Activated naive CD8-positive, alpha-beta T cell treated with anti-CD3 and anti-CD28 coated beads for 36 hours (primary cell): ENCODE measurements at places on chromosomes 7 and 10.
A peak's percentile ranks its signal among the peaks of the same experiment; 100 is the strongest.

- H3K27me3 ChIP-seq = no peaks in the 10 kb centered on the region
- H3K27ac ChIP-seq = no peak overlapping the region
- no peak for DNase-seq
- H3K4me1 ChIP-seq = peaks cover 3% of the 10 kb centered on the region
Measured at GRCh38 chr7:7911369-7912123, 57.0 kb upstream of the GLCCI1 start.

DNA sequence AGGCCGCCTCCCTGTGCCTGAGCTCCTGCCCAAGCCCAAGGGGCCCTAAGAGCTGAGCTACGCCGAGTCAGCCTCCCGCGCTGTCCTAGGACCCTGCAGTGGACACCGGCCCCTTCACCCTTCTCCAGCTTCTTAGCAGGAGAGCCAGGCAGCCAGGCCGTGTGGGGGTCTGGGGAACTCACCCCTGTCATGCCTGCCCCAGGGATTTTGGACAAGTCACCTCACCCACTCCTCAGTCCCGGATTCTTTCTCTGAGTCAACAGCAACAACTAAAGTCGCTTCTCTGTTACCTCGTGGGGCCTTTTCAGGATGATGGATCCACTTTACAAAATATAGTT is 79.3 kb downstream of the MKI67 start:
- peaks cover 31% of the 10 kb centered on the region for H3K4me1 ChIP-seq
- no peak for DNase-seq
- peak overlapping the region; percentile 90 for H3K27ac ChIP-seq
- peak overlapping the region; percentile 89 for H3K4me3 ChIP-seq

GRCh38 chr10:132867801-132868644 is 74.3 kb downstream of the CFAP46 start:
- H3K4me3 ChIP-seq = no peak overlapping the region
- H3K27me3 ChIP-seq = peaks cover 21% of the 10 kb centered on the region
- peaks cover 11% of the 10 kb centered on the region for H3K4me1 ChIP-seq

- H3K27me3 ChIP-seq = no peaks in the 10 kb centered on the region
- DNase-seq = no peak
- H3K4me1 ChIP-seq = peaks cover 19% of the 10 kb centered on the region
- H3K4me3 ChIP-seq = no peak overlapping the region
- H3K36me3 ChIP-seq = no peaks in the 10 kb centered on the region
Measured at GRCh38 chr10:110765513-110766319, 106.0 kb upstream of the PDCD4 start.

DNA sequence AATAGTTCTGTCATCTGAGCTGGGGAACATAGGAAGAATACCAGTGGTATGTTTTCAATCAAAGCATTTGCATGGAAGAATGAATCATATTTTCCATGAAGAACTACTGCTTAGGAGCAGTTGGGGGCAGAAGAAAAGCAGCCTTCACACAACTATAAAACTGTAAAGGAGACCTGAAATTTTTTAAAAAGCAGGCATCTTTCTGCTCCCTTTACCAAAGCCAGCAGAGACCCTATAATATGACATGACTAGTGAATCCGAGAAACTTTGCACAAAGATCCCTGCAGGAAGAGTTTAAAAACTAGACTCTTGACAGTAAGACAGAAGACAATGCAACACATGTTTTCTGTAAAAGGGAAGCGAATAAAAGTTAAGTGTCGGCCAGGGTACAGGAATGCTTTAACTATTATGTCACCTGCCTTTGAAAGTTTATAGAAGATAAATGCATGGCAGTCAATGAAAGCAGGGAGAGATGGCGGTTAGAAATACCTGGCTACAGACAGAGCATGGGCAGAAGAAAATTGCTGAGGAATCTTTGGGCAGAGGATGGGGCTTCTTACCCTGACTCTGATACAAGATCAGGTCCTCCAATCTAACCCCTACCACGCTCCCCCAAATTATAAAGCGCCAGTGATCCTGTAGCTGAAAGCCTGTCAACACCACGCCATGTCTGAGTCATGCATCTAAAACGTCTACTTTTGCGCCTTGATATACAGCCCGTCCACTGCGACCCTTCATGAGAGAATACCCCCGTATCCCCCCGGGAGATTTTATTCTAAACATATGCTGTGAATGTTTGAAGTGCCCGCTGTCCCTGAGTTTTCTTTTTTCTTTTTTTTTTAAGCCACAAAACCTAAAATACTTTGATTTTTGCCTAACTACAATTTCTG is 93.1 kb downstream of the GLI3 start:
- H3K36me3 ChIP-seq = no peaks in the 10 kb centered on the region
- H3K27ac ChIP-seq = no peak overlapping the region
- H3K4me1 ChIP-seq = no peaks in the 10 kb centered on the region
- DNase-seq = no peak

- H3K36me3 ChIP-seq = no peaks in the 10 kb centered on the region
- H3K27me3 ChIP-seq = peaks cover 64% of the 10 kb centered on the region
- H3K27ac ChIP-seq = no peak overlapping the region
- no peak overlapping the region for H3K4me3 ChIP-seq
- peaks cover 10% of the 10 kb centered on the region for H3K4me1 ChIP-seq
Measured at GRCh38 chr10:101566333-101567164, 21.5 kb downstream of the POLL start.

GRCh38 chr10:104339469-104340110 is 1.3 kb upstream of the ITPRIP start:
- peaks cover 9% of the 10 kb centered on the region for H3K36me3 ChIP-seq
- H3K27ac ChIP-seq = peak overlapping the region; percentile 99
- DNase-seq = no peak
- no peaks in the 10 kb centered on the region for H3K27me3 ChIP-seq
- H3K4me3 ChIP-seq = peak overlapping the region; percentile 96

DNA sequence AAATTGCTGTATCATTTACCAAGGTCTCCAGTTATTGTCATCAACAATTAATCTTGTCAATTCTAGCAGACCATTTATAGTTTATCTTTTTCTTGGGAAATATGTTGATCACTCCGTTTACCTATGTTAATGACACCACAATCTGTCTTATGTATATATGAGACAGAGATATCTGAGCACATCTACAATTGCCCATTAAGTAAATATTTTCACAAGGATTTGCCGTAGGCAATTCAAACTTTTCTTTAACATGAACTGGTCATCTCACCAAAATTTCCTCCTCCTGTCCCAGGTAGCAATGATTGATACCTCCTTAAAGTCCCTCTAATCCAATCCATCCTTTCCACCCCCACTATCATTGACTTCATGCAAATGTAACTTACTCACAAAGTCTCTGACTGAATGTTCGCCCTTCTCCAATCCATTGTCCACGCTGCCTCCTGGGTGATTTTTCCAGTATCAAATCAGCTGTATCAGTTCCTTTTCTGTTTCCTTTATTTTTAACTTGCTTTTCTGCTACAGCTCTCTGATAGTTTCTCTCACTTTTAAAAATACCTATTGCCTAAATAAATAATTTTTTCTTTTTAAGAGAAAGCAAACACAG is 138.3 kb downstream of the GNAT3 start:
- no peaks in the 10 kb centered on the region for H3K36me3 ChIP-seq
- no peak overlapping the region for H3K4me3 ChIP-seq
- no peak overlapping the region for H3K27ac ChIP-seq
- no peak for DNase-seq
- H3K27me3 ChIP-seq = no peaks in the 10 kb centered on the region

DNA sequence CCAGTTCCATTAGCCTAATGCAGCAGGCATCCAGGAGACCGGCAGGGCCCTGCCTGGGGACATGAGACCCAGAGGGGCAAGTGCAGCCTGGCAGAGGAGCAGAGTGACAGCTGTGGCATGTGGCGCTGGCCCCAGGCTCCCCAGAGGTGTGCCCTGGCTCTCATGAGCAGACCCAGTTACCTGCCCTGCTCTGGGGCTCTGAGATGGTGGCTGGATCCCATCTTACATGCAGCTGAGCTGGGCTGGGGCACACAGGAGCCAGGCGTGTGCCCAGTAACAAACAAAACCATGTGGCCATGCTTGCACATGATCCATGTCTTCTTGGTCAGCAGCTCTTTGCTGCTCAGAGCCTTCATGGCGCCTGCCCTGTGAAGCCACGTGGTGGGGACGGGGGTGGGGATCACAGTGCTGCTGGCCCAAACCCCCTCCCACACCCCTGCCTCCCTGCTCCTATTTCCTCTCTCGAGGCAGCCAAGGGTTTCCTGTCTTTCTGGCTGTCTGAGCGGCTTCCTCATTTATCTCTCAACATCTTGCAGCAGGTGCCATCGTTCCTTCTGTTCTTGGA is 40.3 kb upstream of the GTF2I start:
- H3K36me3 ChIP-seq = no peaks in the 10 kb centered on the region
- H3K27ac ChIP-seq = peak overlapping the region; percentile 52
- DNase-seq = peak; percentile 11
- no peaks in the 10 kb centered on the region for H3K27me3 ChIP-seq
- peaks cover 14% of the 10 kb centered on the region for H3K4me1 ChIP-seq
- H3K4me3 ChIP-seq = peak overlapping the region; percentile 43

GRCh38 chr7:37342688-37343471 is 105.8 kb downstream of the ELMO1 start:
- H3K27me3 ChIP-seq = no peaks in the 10 kb centered on the region
- H3K4me1 ChIP-seq = peaks cover 57% of the 10 kb centered on the region
- DNase-seq = peak; percentile 64
- H3K27ac ChIP-seq = peak overlapping the region; percentile 100
- peak overlapping the region; percentile 98 for H3K4me3 ChIP-seq

- H3K4me1 ChIP-seq = peaks cover 4% of the 10 kb centered on the region
- H3K27me3 ChIP-seq = peaks cover 10% of the 10 kb centered on the region
- no peak for DNase-seq
Measured at GRCh38 chr10:4004144-4004543, 219.1 kb upstream of the KLF6 start.

DNA sequence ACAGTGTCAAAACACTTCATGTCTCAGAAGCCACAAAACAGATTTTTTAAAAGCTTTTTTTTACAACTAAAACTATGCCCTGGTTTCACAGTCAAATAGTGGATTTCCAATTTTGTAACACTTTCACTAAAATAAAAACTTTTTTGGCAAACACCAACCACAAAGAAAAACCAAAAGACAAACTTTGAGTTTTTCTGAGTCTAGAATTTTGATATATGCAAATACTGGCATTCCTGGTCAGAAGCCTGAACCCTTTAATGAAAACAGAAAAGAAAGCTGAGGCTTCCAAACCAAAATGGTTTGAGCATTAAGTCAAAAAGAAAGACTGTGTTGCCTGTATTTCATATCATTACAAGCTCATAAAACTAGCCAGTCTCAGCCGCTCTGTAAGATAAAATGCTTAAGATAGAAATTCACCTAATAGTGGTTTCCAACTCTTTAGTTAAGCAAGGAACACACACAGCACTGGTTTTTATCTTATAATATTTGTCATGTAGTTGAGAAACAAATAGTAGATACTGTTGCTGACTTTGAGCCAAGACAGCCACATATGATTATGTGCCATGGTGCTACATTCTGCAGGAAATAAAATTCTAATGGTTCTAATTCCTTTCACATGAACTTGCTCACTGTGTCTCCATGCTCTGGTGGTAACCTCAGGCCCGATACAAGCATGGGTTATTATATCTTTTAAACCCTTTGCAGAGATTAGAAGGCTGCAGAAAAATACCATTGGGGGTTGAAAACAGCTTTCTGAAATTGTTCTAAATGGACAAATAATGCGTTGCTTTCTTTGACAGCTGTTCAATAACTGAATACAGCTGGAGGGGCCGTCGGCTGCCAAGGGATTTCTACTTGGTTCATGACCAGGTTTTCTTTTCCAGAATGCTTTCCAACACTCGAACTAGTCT is 49.4 kb downstream of the FAM171A1 start:
- no peak overlapping the region for H3K4me3 ChIP-seq
- H3K27me3 ChIP-seq = peaks cover 6% of the 10 kb centered on the region
- H3K27ac ChIP-seq = no peak overlapping the region
- DNase-seq = no peak
- H3K36me3 ChIP-seq = peaks cover 7% of the 10 kb centered on the region
- H3K4me1 ChIP-seq = peaks cover 7% of the 10 kb centered on the region

DNA sequence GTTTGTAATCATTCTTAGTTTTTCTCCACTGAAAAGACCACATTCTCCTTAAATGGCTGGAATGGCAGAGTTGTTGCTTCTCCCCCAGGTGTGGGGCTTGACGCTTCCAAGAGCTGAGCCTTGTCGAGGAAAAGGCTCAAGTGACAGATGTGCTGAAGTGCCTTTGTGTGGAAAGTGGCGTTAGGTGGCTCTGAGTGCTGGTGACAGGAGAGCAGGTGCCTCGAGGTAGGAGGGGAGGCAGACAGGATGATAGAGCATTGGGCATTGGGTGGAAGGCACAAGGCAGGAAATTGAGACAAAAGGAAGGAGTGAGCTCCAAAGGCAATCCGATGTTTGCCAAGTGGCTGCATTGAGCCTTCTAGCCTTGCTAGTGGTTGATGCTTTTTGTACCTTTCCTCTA is 6.7 kb downstream of the KIAA1217 start:
- peaks cover 24% of the 10 kb centered on the region for H3K27me3 ChIP-seq
- no peak overlapping the region for H3K4me3 ChIP-seq
- H3K27ac ChIP-seq = no peak overlapping the region
- no peak for DNase-seq

- H3K4me1 ChIP-seq = peaks cover 9% of the 10 kb centered on the region
- H3K4me3 ChIP-seq = no peak overlapping the region
- H3K27ac ChIP-seq = no peak overlapping the region
- H3K27me3 ChIP-seq = no peaks in the 10 kb centered on the region
- no peaks in the 10 kb centered on the region for H3K36me3 ChIP-seq
- no peak for DNase-seq
Measured at GRCh38 chr7:129889133-129889844, 63.5 kb downstream of the UBE2H start.

DNA sequence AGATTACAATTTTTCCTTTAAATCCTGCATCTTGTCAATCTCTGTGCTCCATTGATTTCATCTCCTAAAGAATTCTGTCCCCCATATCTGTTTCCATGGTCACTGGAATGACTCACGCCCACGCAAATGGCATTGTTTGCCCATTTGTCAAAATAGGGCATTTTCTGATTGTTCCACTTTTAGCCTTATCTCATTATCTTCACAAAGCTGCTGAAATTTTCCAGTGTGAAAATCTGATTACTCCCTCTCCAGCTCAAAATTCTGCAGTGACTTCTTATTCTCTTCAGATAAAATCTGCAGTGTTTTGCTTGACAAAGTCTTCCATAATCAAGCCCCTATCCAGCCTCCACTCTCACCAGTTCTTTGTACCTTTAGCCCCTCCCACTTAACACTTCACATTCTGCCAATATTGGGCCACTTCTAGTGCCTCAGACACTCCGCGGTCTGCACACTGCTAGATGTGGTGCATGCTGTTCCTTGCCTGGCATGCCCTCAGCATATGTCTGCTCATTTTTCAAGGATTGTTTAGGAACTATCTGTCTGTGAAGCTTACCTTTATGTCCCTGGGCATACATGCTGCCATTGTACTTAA is 33.9 kb upstream of the CTTNBP2 start:
- no peaks in the 10 kb centered on the region for H3K27me3 ChIP-seq
- no peak overlapping the region for H3K27ac ChIP-seq
- H3K4me3 ChIP-seq = no peak overlapping the region

DNA sequence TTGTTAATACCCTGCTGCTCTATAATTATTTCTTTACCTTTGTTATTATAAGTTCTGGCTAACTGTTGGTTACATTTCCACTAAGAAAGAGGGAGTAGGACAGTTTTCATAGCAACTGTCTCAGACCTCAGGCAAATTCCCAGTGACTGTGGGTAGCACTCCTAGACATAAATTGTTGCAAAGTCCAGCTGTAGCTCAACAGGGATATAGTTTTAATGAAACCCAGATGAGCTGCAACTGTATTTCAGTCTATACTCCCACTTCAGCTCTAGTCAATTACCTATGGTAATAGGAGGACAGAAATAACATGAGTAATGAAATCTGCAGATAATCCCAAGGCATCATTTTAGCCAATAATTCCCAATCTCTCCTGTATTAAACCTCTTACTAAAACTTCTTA is 103.0 kb upstream of the SEMA3A start:
- H3K4me3 ChIP-seq = no peak overlapping the region
- H3K36me3 ChIP-seq = no peaks in the 10 kb centered on the region
- DNase-seq = no peak
- no peak overlapping the region for H3K27ac ChIP-seq
- H3K4me1 ChIP-seq = no peaks in the 10 kb centered on the region
